Vein endothelial cell (primary cell): ENCODE measurements at places on chromosomes 1 and 21. TPM values are rescaled to one million over a fixed set of nuclear protein-coding genes. Genes with fewer than 3 reads are reported as not detected.

ZBTB8A gene
- total RNA-seq, result 8.6 and 9.1 TPM in 2 replicates

TENT5C gene
- total RNA-seq, result under 0.01 and 0.29 TPM in 2 replicates

OR2AK2 gene
- 0.19 TPM in 1 of 2 replicates, not detected in the other for total RNA-seq

S100A8 gene
- not detected in 2 replicates for total RNA-seq

KRTAP19-1 gene
- not detected in 2 replicates for total RNA-seq

LCE1E gene
- not detected in 2 replicates for total RNA-seq
